ENCODE measurements at places on chromosomes 12 and 14.

DNA sequence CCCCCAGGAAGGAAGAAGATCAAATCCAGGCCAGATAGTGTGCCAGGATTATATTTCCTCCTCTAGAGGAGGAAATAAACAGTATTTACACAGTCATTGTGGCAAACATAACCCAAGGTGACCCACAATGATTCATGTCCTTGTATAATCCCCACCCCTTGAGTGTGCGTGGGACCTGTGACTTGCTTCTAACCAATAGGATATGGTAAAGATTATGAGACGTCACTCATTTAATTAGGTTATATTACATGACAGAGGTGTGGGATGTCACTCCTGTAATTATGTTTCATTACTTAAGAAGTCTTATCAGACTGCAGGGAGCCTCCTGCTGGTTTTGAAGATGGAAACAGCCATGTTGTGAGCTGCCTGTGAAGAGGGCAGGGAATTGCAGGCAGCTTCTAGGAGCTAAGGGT lies 12.2 kb upstream of the CATSPERB start:
- no peak for DNase-seq

DNA sequence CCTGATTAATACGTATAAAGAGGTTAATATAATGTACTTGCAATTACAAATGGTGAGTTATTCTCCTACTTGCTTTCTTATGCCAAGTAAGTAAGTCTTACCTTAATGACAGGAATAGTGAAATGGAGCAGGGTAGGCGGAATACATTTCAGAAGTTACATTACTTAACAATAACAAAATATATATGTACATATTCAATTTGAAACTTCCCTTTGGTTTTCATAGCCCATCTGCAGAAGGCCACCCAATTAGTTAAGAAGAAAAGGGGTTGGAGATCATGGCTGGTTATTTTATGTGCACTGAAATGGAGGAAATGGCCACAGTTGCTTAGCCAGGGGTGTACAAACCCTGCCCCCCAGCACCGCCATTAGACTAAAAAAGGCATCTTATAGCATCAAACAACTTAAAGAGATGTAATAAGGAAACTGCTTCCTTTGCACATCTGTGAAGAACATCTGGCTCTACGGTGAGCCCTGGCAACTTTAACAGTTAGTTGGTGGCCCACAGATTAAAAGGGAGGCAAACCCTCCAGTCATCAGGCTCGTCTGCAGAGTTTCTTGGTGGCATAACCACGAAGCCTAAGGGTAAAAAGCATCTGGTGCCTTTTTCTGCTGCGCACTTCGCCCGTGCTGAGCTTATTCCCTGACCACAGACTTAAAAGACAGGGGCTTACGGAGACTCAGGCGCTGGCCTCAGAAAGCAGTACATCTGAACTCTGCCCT lies 38.8 kb upstream of the DACT1 start:
- no peak for DNase-seq

- no peak for DNase-seq
Measured at GRCh38 chr14:92948647-92949046, 25.7 kb downstream of the CHGA start.

DNA sequence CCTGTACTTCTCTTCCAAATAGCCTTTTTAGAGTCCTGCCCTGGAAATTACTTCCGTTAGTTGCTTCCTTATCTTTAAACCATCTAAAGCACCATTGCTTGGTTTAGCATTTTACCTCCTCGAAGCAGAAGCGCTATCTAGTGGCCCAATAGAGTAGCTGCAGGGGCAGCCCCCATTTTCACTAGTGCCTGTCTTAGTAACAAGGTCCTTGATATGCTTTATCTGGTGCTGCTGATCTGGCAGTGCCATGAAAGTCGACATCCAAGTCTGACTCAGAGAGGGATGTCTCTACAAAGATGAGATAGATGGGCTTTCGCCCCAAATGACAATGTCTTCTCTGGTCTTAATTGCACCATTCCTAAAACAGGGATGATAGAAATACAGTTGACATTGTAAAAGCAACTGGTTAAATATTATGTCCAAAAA lies 25.0 kb upstream of the CIT start:
- DNase-seq = peak; percentile 26

DNA sequence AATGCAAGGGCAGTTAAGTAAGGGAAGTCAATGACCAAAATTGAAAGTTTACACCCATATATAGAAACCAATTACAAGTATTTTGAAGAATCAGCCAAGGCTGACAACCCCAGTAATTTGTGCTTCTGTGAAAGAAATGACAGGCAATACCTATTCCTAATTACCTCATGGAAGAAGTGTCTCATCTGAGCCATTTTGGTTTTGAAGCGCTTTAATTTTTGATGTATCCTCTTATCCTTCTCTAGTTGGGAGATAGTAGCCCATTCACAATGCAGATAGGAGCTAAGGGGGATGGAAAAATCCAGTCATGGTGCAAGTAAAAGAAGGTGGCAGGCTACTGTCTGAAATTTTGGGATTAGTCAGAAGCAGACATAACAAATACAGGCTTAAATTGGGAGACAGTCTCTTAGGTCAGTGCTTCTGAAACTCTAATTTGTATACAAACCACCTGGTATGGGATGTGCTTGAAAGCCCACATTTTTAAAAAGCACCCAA lies 30.4 kb upstream of the SUPT16H start:
- DNase-seq = no peak

- no peak for DNase-seq
Measured at GRCh38 chr12:56954958-56955355, 2.5 kb downstream of the RDH16 start.

- no peak for DNase-seq
Measured at GRCh38 chr14:88168498-88169165, 154.4 kb downstream of the KCNK10 start.

DNA sequence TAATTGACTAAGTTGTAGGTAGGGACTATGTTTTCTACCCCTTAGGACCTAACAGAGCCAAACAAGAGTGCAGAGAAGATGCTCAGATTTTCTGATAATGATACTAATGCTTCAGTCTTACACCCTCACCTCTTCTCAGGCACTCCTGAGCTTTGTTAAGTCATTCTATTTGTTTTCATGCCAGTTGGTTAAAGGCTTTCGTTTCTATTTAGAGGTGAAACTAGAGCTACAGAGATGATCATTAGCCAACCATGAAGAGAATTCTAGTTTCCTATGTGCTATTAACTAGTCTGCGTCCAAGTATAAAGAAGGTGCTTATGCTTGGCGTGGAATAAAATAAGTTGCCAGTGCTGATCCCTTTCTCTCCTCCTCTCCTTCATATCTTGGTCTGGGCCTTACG lies 34.6 kb upstream of the PYGL start:
- DNase-seq = no peak

- DNase-seq = no peak
Measured at GRCh38 chr12:122754790-122755189, 2.2 kb downstream of the DENR start.

DNA sequence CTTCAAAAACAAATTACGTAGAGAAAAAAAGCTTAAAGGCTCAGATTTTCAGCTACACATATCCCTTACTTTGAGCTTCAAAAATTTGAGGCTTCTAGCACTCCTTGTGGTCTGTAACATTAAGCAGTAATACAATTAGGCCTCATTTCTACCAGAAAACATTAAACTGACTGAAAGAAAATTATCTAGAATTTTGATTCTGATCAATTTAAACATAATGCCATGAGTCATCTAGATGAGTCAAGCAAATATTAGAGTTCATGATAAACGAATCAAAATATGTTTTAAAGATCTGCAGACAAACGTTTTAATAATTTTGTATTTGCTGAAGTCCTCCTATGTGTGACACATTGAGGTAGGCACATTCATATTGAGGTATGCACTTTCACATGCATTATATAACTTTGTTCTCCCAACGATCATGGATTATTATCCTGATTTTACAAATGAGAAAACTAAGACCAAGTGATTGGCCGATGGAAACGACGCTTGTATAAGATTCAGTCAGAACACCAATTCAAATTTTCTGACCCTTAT lies 4.3 kb downstream of the OSBPL8 start:
- no peak for DNase-seq

DNA sequence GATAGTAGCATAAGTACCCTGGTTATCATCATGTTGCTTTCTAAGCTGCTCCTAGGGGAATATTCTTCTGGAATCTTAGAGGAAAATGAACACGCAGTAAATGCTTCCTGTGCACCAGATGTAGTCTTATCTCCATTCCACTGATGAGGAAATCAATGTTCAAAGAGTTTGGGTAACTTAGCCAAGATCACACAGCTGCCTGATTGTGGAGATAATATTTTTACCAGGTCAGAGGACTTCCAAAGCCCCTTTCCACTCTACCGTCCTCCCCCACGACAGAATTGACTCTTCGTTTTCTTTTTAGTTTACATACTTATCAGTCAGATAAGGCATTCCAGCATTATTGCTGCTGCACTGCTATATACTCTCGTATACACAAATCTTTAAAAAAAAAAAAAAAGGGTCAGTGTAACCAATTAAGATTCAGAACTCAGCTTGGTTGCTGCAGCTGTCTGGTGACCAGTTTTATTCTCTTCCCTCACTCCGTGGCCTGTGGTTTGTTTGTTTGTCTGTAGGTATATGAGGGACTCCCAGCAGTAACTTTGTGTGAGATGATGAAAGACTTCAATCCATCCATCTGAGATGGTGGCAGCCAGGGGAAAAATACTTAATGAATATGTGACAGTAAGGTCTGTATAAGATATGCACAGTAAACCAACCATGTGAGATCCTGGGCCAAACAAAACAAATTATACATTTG lies 110.5 kb downstream of the TGFB3 start:
- DNase-seq = no peak

DNA sequence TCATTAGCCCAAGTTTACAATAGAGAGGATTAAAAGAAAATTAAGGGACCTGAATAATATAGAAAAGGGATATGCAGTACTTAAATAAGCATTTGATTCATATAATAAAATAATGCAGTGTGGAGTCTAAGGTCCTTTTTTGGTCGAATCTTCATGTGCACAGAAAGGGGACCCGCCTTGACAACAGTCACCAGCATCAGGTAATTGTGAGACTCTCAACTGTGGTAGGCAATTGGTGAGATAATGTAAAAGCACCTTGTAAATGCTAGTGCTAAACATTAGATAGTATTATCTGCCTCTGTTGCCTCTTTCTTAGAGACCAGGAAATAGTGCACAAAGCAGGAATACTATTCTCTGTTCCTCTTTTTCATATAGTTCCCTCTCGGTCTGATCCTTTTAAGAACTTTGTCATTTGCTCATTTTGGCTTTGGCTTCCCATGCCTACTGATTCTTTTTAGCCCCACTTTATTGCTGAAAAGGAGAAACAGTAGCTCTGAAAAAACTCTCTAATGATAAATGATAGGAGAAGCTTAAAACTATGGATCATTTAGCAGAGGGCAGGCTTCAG lies 17.5 kb downstream of the CHPT1 start:
- no peak for DNase-seq

DNA sequence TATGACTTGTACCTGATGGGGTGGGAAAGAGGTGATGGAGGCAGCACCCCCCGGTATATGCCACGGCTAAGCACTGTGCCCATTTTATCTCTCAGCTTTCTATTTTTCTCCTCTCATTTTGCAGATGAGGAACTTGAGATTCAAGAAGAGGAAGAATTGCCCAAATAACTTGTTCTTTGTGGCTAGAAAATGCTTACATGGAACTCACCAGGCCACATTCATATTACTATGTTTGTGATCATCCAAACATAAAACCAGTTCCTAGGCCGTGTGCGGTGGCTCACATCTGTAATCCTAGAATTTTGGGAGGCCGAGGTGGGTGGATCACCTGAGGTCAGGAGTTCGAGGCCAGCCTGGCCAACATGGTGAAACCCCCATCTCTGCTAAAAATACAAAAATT lies 14.5 kb upstream of the PSMD9 start:
- no peak for DNase-seq

GRCh38 chr14:103164006-103164405 lies 40.7 kb downstream of the TNFAIP2 start:
- no peak for DNase-seq

- peak; percentile 65 for DNase-seq
Measured at GRCh38 chr12:32115404-32116104, 8.9 kb downstream of the BICD1 start.

- no peak for DNase-seq
Measured at GRCh38 chr12:117130801-117131200, 31.6 kb upstream of the TESC start.

- DNase-seq = no peak
Measured at GRCh38 chr14:80134321-80134720, 77.0 kb downstream of the DIO2 start.

DNA sequence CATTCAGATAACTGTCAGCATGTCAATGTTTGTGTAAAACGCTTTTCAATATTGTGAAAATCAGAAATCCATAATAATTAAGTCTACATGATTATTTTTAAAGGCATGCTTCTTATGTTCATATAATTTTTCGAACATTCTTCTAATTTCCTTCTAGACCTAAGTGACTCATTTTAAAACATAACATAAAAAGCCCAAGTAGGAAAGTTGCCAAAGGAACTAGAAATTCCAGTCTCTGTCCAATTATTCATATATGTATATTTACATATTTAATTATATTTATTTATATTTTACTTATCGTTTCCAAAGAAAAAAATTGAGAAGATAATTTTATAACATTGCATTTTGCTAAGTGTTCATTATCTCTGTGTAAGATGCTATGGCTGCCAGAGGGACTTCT lies 110.4 kb downstream of the TMTC1 start:
- no peak for DNase-seq

DNA sequence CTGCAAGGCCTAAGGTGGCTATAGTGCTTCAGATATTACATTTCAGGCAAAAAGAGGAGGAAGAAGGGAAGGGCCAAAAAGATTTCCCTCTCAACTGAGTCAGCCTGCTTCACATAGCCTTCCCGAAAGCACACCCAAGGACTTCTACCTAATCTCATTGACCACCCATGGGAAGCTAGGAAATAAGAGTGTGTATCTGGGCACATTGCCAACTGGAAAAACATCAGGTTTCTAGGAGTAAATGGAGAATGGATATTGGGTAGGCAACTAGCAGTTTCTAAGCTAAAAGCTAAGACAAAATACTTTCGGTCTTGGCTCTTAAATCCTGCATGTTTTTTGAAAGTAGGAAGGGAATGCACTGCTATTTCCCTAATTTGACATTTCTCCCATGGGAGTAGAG lies 221.7 kb upstream of the GRIP1 start:
- DNase-seq = no peak

- no peak for DNase-seq
Measured at GRCh38 chr12:99136516-99136915, 491.4 kb downstream of the APAF1 start.
